ENCODE measurements at places on chromosomes 6 and 20. TPM values are rescaled to one million over a fixed set of nuclear protein-coding genes. Genes with fewer than 3 reads are reported as not detected.

Gene TTBK1
- polyA plus RNA-seq, result 0.17 TPM

Gene ANKRD66
- polyA plus RNA-seq, result not detected

- no peak overlapping the region for H3K4me3 ChIP-seq
- DNase-seq, result no peak
- H3K27me3 ChIP-seq, result no peaks in the 10 kb centered on the region
- peaks cover 15% of the 10 kb centered on the region for H3K4me1 ChIP-seq
These were observed 61.7 kb downstream of the PYGB start for GRCh38 chr20:25309395-25310267.

DNA sequence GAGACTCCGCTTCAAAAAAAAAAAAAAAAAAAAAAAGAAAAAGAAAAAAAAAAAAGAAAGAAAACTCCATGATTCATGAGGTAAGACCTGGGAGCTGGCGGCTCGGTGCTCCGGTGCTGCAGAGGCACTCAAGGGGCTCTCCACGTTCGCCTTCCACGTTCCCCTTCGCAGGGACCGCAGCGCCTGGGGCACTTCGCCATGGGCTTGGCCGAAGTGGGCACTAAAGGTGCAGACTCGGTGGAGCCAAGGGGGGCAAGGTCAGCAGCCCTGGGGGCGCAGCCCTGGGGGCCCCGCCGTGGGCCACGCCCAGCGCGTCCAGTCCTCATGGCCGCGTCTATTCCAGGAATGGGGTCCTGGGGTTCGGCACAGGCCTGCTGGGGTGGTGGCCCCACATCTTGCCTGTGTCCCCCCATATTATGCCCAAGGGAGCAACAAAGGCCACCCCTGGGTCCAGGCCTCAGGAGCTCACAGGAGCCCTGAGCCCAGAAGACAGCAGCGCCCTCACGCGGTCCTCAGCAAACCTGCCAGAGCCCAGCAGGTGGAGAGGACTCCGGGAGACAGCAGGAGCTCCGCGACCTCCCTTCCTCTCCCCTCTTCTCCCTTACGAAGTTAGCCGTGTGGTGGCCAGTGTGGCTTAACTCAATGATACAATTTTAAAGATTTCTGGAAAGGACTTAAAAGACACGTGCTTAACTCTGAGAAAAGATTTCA, 21.9 kb downstream of the ZBTB46 start:
- no peak for DNase-seq
- H3K36me3 ChIP-seq, result no peaks in the 10 kb centered on the region
- no peaks in the 10 kb centered on the region for H3K27me3 ChIP-seq
- peaks cover 6% of the 10 kb centered on the region for H3K4me1 ChIP-seq
- H3K27ac ChIP-seq, result no peak overlapping the region
- H3K4me3 ChIP-seq, result no peak overlapping the region

DNA sequence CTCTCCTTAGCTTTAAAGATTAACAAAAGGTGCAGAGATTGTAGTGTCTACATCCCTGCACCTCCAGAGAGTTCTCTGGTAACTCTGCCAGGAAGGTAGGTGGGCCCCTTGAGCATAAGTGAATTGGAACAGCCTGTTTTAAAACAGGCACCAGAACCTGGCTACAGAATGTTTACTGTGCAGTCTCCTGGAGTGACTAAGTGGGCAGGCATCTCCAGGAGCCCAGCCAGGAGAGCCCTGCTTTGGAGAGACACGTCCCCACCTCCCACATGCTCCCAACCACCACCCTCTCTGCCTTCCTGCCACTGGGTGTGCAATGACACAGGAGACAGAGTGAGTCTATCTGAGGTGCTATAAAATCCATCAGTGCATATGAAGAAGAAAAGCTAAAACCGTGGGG, 110.3 kb upstream of the EYA4 start:
- H3K27ac ChIP-seq, result no peak overlapping the region
- H3K4me3 ChIP-seq, result no peak overlapping the region
- no peaks in the 10 kb centered on the region for H3K27me3 ChIP-seq
- DNase-seq, result no peak
- H3K4me1 ChIP-seq, result peaks cover 27% of the 10 kb centered on the region
